ENCODE measurements at places on chromosomes 6 and 20.

GRCh38 chr6:117506907-117507306, 24.4 kb downstream of the DCBLD1 start:
- DNase-seq = no peak

DNA sequence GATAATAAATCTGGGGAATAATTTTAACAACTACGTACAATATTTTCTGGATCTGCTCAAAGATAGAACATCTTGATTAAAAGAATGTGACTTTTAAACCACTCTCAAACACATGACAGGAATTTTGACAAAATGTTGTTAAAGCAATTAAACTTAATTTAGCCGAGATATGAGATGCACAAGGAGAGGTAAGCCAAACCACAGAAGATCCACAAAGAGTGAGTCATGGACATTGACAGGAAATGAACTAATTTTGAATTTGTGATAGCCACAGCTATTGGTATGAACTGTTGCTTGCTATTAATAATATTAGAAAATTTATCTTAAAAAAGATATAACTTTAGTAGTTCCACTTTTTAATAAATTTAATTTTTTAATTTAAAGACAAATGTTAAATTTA, 27.8 kb upstream of the VGLL2 start:
- DNase-seq = no peak

- DNase-seq = no peak
Measured at GRCh38 chr20:34559311-34560140, 1.0 kb downstream of the MAP1LC3A start.

DNA sequence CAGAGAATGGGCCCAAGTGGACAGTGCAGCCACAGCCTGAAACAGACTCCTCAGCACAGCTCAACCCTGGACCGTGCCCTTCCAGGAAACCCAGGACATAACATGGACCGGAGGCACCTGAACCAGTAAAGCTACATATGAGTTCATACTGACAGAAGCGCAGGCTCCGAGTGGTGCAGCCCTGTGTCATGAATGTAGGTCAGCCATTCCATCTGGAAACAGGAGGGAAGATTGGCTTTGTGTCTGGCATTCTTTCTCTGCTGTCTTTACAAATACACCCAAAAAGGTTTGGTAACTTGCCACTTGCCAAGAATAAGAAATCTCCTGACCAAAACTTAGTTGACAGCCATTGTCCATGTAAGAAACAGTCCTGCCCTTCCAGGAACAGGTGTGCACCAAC, 366.6 kb downstream of the RNGTT start:
- no peak for DNase-seq

DNA sequence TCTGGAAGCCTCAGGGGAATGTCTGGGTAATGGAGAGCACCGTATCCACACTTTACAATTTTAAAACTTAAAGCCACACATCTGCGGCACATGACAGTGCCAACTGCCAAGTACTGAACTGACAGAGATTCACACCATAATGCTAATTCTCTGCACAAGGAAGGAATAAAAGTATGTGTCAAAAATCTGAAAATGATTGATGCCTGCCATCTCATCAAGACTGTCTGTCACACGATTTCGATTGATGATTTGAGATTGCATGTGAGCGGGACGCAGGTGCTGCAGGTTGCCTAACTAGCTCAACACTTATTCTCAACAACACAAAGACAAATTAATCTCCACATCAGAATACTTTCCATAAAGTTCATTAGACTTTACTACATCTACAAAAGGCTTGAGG, 391.2 kb downstream of the PRKN start:
- no peak for DNase-seq

GRCh38 chr20:48779435-48779834, 48.4 kb downstream of the PREX1 start:
- DNase-seq = no peak

- no peak for DNase-seq
Measured at GRCh38 chr6:150924808-150925589, 59.5 kb downstream of the MTHFD1L start.

GRCh38 chr6:33417903-33418689, at the start of gene CUTA:
CUTA (minus strand) TSS chr6:33418107; CDS start chr6:33418000, 107 bp downstream.
- DNase-seq = peak; percentile 99

Measured in activated gamma-delta T cell treated with Interleukin-2 at 50 U/mL for 16 hours (primary cell).